ENCODE measurements at places on chromosomes 11 and 22.
A peak's percentile ranks its signal among the peaks of the same experiment; 100 is the strongest.

DNA sequence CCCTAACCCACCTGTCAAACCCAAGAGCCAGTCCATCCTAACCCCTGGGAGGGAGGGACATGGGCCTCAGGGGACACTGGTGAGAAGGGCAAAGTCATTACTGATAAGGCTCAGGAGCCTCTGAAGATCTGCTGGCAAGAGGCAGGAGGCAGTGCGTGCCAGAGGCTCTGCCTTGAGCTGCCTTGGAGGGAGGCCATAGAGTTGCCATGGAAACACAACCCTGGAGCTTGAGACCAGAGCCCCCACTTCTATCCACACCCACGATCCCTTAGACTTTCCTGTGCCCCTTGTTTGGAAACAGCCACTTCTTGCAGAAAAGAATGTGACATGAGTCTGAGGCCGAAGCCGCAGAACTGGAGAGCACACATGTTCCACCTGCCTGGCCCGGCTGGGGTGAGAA lies 89.7 kb upstream of the CSNK2A3 start:
- no peak for DNase-seq

GRCh38 chr11:124595302-124595701 lies 15.9 kb upstream of the PANX3 start:
- DNase-seq = no peak

GRCh38 chr11:78921509-78921908 lies 346.8 kb upstream of the NARS2 start:
- no peak for DNase-seq

DNA sequence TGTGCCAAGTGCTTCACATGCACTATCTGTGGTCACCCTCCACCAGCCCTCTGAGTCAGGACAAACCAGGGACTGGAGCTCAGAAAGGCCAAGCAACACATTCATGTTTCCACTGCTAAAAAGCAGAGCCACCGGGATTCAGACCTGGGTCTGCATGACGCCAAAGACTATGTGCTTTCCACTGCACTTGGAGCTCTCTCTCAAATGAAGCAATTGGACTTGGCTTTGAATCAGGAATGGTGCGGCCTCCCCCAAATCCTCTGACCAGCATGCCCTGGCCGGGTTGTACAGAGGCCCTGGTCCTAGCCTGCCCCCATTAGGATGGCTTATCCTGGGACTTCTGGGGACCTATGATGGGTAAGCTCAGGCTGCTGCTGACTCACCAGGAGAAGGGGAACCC lies 80.7 kb downstream of the PKNOX2 start:
- DNase-seq = peak; percentile 19

- DNase-seq = no peak
Observed at GRCh38 chr22:44192098-44192815, 11.5 kb downstream of the PARVG start.

DNA sequence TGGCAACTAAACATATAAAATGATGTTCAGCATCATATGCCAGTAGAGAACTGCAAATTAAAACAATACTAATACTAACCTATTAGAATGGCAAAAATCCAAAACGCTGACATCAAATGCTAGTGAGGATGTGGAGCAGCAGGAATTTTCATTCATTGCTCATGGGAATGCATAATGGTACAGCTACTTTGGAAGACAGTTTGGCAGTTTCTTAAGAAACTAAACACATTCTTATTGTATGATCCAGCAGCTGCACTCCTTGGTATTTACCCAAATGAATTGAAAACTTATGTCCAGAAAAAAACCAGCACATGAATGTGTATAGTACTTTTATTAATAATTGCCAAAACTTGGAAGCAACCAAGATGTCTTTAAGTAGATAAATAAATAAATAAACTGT lies 258.0 kb downstream of the TENM4 start:
- no peak for DNase-seq

DNA sequence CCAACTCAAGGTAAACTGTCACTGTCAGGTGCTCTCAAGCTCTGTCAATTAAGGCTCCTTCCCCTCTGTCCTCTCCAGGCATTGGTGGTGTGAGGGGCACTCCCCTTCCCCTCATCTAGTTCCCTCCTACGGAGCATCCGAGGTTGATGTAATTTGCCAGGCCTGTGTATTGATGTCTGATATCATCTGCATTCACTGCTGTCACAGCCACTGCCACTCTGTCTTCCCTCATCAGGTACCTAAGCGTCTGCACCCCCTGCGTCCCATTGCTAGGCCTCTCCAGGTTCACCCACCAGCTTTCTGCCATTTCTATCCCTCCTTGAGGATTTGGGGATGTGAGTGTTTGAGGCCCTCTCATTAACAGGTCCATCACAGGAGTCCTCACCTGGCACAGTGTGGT lies 50.0 kb upstream of the SYT13 start:
- DNase-seq = no peak

DNA sequence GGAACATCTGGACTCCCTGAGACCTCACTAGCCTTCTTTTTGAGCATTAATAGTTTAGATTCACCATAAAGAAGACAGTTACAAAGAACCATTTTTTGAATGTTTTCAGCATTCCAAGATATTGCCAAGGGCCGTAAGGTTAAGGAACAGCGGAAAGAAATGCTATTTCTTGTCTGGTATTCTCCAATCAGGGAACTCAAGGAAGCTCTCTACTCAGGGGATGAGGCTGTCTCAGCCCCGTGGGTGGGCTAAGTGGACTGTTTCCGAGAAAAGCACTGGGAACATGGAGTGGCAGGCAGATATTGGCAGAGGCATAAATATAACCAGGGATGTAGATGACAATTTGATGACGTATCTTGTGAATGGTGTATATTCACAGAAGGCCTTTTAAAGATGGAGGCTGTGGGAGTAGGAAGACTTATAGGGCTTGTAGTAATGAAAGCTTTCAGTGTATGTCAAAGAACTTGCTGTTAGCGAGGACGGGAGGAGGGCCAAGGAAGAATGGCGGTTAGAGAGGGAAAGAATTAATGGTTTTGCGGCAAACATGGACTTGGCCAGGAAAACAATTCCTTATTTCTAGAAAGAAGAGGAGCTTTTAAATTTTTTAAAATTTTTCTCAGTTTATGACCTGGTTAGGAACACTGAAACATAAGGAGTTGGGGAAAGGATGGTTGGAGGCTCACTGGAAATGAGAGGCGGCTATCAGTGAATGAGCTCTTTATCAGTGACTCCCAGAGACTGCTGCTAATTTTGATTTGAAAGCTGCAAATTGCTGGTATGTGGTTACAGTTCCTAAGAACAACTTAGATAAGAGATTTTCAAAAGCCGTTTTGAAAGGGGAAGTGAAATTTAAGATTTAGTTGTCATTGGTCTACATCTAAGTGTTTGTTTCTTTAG lies 64.6 kb downstream of the ST3GAL4 start:
- no peak for DNase-seq

GRCh38 chr22:20131859-20132685 lies 468 bp downstream of the ZDHHC8 start:
- peak; percentile 61 for DNase-seq

DNA sequence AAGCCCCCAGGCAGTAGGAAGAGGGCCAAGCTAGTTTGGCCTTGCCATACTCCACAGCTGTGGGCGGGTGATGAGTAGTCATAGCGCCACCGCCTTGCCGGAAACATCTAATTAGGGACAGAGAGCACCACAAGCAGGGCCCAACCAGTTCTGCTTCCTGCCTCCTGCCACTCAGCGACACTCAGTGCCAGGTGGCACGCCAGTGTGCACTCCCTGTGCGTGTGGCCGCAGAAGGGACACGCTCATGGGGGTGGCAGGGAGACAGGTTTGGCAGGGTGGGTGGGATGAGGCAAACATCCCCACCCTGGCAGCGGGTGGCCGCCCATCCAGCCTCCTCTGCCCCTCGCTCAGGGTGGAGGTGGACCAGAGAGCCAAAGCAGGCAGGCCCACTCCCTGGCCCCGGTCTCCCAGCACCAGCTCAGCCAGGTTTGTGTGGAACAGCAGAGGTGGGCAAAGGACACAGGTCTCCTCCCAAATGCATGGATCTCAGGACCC lies 4.9 kb downstream of the OVOL1 start:
- DNase-seq = no peak

- DNase-seq = no peak
Observed at GRCh38 chr22:46524203-46524740, 13.1 kb downstream of the CELSR1 start.

GRCh38 chr11:113971506-113972195 lies 3.3 kb upstream of the HTR3A start:
- no peak for DNase-seq

GRCh38 chr11:94171693-94172440 lies 43.2 kb downstream of the PANX1 start:
- peak; percentile 41 for DNase-seq

GRCh38 chr11:8209208-8209807 lies 40.5 kb upstream of the RIC3 start:
- no peak for DNase-seq

GRCh38 chr11:123429913-123430720 lies at the start of gene GRAMD1B:
GRAMD1B (plus strand) TSS chr11:123430269; CDS start chr11:123430793, 524 bp downstream.
- DNase-seq = peak; percentile 75

GRCh38 chr22:42955087-42955635 lies 59.8 kb downstream of the PACSIN2 start:
- DNase-seq = no peak

DNA sequence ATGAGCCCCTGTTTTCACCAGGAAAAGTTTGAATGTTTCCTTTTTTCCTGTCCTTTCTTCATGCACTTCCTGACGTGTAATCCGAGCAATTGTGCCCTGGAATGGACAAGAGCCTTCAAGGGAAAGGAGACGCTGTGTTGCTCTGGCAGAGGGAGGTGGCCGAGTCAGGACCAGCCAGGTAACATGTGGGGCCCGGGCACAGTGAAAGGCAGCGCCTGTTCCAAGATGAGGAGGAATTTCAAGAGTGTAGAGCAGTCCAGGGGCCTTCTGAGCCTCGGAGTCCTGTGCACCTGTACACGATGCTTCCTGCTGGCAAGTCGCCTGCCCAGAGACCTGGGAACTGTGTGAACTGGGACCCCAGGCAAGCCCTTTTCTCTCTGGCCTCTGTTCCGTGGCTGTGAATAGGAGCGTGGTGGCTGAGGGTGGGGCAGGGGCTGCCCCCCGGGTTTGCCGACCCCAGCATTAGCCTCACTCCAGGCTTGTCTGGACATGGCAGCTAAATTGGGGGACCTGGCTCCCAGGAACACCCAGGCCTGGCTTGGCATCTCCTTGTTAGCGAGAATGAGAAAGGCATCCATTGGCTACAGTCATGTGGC lies 92.0 kb downstream of the MYEOV start:
- DNase-seq = no peak

- no peak for DNase-seq
Observed at GRCh38 chr22:26377170-26377830, 51.8 kb upstream of the ASPHD2 start.

Measured in ovary (tissue), 10 donors.